ENCODE measurements at places on chromosomes 7 and 10.

DNA sequence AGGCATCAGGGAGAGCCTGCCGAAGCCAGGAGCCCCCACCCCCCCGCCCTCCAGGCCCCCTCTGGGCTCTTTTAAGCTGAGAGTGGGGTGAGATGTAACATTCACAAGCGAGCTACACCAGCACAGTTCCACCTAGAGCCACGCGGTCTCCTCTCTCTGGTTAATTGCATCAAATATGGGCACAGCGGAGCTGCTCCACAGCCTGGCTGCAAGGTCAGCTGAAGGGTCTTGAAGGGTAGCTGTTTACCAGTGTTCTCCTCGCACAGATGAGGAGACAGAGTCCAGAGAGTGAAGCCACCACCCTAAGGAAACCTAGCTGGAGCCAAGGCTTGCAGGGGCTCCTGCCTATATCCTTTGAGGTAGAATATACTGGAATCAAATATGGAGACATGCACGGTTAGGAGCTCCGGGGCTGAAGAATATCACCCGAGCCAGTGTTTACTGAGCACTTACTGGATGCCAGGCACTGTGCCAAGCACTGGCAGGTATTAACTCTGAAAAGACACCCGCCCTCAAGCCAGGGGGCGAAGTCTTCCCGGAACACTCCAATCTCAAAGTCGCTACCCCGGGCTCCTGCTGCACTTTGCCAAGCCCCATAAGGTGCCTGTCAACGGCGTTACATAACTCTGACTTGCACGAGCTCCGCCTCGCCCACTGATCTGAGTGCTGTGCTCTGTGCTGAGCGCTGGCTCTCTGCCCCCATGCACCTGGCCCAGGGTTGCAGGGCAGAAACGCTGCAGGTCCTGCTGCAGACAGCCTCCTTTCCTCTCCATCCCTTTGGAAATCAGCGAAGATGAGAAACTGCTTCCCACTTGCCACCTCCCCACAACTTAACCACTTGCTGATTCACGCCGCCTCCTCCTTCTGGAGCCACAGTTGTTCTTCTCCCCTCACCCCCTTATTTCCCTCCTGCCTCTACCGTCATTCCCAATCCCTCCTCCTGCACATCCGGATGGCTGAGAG, 5.4 kb downstream of the CHST15 start:
- peaks cover 28% of the 10 kb centered on the region for H3K27me3 ChIP-seq
- H3K4me3 ChIP-seq = no peak overlapping the region
- peaks cover 1% of the 10 kb centered on the region for H3K4me1 ChIP-seq
- H3K27ac ChIP-seq = no peak overlapping the region

- no peak overlapping the region for H3K4me3 ChIP-seq
- no peak for DNase-seq
- no peaks in the 10 kb centered on the region for H3K36me3 ChIP-seq
- H3K27ac ChIP-seq = no peak overlapping the region
- H3K4me1 ChIP-seq = peaks cover under 1% of the 10 kb centered on the region
Measured at GRCh38 chr7:1993031-1993695, 239.6 kb downstream of the MAD1L1 start.

DNA sequence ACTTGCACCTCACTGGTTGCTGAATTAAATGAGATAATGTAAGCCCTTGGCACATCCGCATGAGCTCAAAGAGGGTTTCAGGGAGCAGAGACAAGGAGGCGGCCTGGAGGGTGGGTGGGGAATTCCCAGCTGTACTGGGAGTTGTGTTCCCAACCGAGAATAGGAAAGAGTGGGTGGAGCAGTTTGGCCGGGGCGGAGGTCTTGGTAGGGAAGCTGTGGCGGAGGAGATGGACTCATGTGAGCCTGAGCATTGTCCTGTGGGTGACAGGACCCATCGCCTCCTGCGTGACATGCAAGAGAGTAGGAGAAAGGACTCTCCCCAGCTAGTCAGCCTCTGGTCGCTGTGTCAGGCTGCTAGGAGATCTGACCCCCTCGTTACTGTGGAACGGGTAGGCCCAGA, 41.0 kb upstream of the SAMD8 start:
- no peak overlapping the region for H3K27ac ChIP-seq
- no peak overlapping the region for H3K4me3 ChIP-seq
- H3K36me3 ChIP-seq = no peaks in the 10 kb centered on the region
- no peaks in the 10 kb centered on the region for H3K27me3 ChIP-seq
- no peak for DNase-seq
- peaks cover 13% of the 10 kb centered on the region for H3K4me1 ChIP-seq

DNA sequence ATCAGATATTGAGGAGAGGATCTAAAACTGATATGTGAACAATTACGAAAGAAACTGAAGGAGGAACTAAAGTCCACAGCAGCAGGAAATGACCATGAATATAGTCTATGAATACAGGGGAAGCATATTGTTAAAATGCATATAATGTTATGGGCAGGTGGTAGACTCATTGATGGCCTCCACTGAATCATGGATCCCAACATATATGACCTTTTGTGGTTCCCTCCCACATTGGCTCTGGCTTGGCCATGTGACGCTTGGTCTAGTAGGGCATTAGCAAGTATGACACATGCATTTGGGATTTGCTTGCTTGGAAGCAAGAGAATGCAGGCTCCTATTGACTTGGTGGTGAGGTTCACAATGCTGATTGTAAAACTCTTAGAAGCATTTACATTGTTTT, 55.2 kb upstream of the RAB18 start:
- DNase-seq = no peak
- H3K27me3 ChIP-seq = peaks cover 3% of the 10 kb centered on the region
- no peak overlapping the region for H3K27ac ChIP-seq
- H3K36me3 ChIP-seq = no peaks in the 10 kb centered on the region
- no peak overlapping the region for H3K4me3 ChIP-seq

- H3K27me3 ChIP-seq = no peaks in the 10 kb centered on the region
- peaks cover 4% of the 10 kb centered on the region for H3K4me1 ChIP-seq
- H3K4me3 ChIP-seq = no peak overlapping the region
- H3K36me3 ChIP-seq = no peaks in the 10 kb centered on the region
- no peak overlapping the region for H3K27ac ChIP-seq
Measured at GRCh38 chr7:20200361-20200760, 16.8 kb downstream of the MACC1 start.

- no peaks in the 10 kb centered on the region for H3K27me3 ChIP-seq
- H3K36me3 ChIP-seq = peaks cover 32% of the 10 kb centered on the region
- H3K4me1 ChIP-seq = peaks cover 44% of the 10 kb centered on the region
- no peak overlapping the region for H3K4me3 ChIP-seq
Measured at GRCh38 chr7:41879403-41879802, 176.5 kb upstream of the INHBA start.

GRCh38 chr7:112161253-112162141, 44.7 kb downstream of the DOCK4 start:
- H3K4me1 ChIP-seq = peaks cover 2% of the 10 kb centered on the region
- H3K36me3 ChIP-seq = no peaks in the 10 kb centered on the region
- H3K4me3 ChIP-seq = no peak overlapping the region
- DNase-seq = no peak
- H3K27ac ChIP-seq = no peak overlapping the region

DNA sequence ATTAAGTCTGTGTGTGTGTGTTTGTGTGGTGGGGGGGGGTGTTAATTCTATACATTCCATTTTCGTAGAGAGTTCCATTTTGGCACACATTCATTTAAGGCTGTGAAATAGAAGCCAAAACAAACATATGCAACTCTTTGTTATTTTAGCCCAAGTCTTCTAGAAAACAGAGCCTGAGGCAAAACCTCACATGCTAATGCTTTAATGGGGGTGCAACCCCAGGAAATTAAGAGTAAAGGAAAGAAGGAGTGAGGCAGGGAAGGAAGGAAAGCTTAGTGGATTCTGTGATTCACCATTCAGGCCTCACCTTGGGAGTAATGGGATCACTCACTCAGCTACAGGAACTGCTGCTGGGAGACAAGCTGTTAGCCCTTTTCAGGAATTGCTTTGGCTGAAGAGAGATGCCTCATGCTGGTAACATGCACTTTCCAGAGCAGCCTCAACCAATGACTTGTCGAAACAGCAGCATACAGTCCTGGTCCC, 73.0 kb upstream of the CTTNBP2 start:
- H3K36me3 ChIP-seq = no peaks in the 10 kb centered on the region
- no peaks in the 10 kb centered on the region for H3K27me3 ChIP-seq
- H3K4me1 ChIP-seq = no peaks in the 10 kb centered on the region
- no peak overlapping the region for H3K4me3 ChIP-seq

DNA sequence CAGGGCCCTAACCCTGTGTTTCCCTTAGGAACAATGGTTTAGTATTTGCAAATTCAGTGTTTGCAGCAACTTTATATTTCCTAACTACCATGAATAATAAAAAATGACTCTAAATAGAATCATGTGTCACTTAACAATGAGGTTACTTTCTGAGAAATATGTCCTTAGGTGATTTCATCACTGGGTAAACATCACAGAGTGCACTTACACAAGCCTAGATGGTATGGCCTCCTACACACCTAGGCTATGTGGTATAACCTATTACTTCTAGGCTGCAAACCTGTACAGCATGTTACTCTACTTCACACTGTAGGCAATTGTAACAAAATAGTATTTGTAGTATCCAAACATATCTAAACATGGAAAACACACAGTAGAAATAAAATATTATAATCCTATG, 1174.6 kb upstream of the LRRTM3 start:
- DNase-seq = no peak
- no peaks in the 10 kb centered on the region for H3K4me1 ChIP-seq
- no peak overlapping the region for H3K4me3 ChIP-seq
- no peaks in the 10 kb centered on the region for H3K27me3 ChIP-seq
- no peaks in the 10 kb centered on the region for H3K36me3 ChIP-seq

DNA sequence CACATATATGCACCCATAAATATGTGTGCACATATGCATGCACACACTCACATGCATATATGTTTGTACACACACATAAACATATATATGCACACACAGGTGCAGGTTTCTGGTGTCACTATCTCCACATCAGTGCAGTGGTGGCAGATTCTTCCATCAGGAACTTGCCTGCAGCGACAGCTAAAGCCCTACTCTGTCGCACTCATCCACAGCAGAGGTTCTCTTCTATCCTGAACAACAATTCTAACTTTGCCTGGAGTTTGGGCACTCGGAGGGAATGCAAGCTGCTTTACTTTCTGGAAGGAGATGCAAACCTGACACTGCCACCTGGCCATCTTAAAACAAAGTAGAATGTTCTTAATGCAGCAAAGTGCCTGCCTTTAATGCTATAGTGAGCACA, 745.8 kb downstream of the GRID1 start:
- no peak for DNase-seq
- no peak overlapping the region for H3K27ac ChIP-seq
- peaks cover 6% of the 10 kb centered on the region for H3K27me3 ChIP-seq
- H3K4me3 ChIP-seq = no peak overlapping the region
- H3K36me3 ChIP-seq = no peaks in the 10 kb centered on the region
- no peaks in the 10 kb centered on the region for H3K4me1 ChIP-seq

- peak; percentile 43 for DNase-seq
- H3K27ac ChIP-seq = no peak overlapping the region
- no peaks in the 10 kb centered on the region for H3K27me3 ChIP-seq
- H3K4me1 ChIP-seq = no peaks in the 10 kb centered on the region
- H3K4me3 ChIP-seq = peak overlapping the region; percentile 17
- H3K36me3 ChIP-seq = no peaks in the 10 kb centered on the region
Measured at GRCh38 chr7:142587578-142588191, 161.6 kb upstream of the PRSS1 start.

GRCh38 chr7:99141334-99141733, 2.6 kb downstream of the SMURF1 start:
- H3K4me1 ChIP-seq = peaks cover 32% of the 10 kb centered on the region
- H3K36me3 ChIP-seq = peaks cover 11% of the 10 kb centered on the region
- H3K27ac ChIP-seq = no peak overlapping the region
- H3K27me3 ChIP-seq = no peaks in the 10 kb centered on the region
- DNase-seq = no peak

- H3K27me3 ChIP-seq = no peaks in the 10 kb centered on the region
- DNase-seq = no peak
- peaks cover 16% of the 10 kb centered on the region for H3K36me3 ChIP-seq
- no peak overlapping the region for H3K27ac ChIP-seq
- H3K4me3 ChIP-seq = no peak overlapping the region
Measured at GRCh38 chr7:94580601-94581000, 71.0 kb downstream of the CASD1 start.

DNA sequence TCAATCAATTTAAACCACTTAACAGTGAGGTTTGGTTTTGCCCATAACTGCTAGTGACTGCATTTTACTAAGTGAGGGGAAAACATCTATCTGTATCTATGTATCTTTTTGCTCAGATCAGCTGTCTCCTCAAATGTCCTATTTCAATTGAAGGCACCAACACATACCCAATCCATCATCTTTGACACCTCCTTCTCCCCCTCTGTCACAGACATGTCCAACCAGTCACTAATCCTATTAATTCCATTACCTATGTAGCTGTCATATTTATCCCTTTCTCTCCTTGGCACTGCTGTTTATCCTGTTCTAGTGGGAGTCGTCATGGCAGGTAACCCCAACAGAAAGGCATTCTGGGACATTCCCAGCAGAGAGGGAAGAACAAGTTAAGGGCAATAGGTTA, 975.2 kb upstream of the AUTS2 start:
- no peaks in the 10 kb centered on the region for H3K4me1 ChIP-seq
- H3K27ac ChIP-seq = no peak overlapping the region
- H3K27me3 ChIP-seq = no peaks in the 10 kb centered on the region
- no peak overlapping the region for H3K4me3 ChIP-seq

GRCh38 chr7:132871419-132871818, 210.5 kb downstream of the CHCHD3 start:
- no peak overlapping the region for H3K4me3 ChIP-seq
- H3K27me3 ChIP-seq = no peaks in the 10 kb centered on the region
- no peak for DNase-seq

- no peak overlapping the region for H3K27ac ChIP-seq
- H3K27me3 ChIP-seq = no peaks in the 10 kb centered on the region
- DNase-seq = no peak
Measured at GRCh38 chr7:137354961-137355360, 11.4 kb upstream of the PTN start.

DNA sequence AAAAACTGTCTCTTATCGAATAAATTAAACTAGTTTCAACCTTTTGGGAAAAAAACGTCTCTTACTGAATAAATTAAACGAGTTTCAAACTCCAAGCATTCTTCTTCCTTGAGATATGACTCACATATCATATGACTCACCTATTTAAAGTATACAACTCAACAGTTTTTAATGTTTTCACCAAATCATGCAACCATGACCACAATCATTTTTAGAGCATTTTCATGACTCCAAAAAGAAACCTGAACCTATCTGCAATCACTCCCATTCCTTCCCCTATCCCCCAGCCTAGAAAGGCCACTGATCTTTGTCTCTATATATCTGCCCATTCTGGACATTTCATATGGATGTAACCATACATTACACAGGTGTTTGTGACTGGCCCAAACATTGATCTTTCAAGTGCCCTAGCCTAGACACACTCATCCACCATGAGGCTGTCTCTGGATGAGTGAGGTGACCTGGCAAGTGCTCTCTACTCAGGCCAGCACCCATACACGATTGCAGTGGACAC, 115.3 kb downstream of the PIP4K2A start:
- H3K27me3 ChIP-seq = no peaks in the 10 kb centered on the region
- peaks cover 70% of the 10 kb centered on the region for H3K36me3 ChIP-seq
- peak overlapping the region; percentile 15 for H3K27ac ChIP-seq
- DNase-seq = no peak

DNA sequence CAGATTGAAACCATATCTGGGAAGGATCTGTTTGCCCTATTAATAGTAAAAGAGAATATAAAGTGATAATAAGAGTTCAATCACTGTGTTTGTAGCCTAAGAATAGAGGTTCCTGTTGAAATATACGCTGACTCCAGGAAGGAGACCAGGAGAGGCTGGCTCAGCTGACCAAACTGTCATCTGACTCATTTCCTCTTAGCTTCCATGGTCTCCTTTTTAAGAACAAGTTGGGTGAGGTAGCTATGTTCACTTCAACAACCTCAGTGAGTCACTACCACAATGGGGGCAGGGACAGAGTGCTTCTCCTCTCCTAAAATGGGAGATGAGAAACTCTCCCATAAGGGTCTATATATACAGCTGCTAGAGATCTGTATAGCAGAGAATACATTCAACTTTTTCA, 543.3 kb downstream of the CALN1 start:
- no peak for DNase-seq
- no peak overlapping the region for H3K27ac ChIP-seq
- no peaks in the 10 kb centered on the region for H3K27me3 ChIP-seq
- no peaks in the 10 kb centered on the region for H3K36me3 ChIP-seq

All from activated CD8-positive, alpha-beta T cell treated with anti-CD3 and anti-CD28 coated beads, Interleukin-2, amount 10 ng/mL, durations not matched to agents 7 days and 5 days (primary cell).